CD4-positive, alpha-beta T cell treated with Interleukin-15 for 1 hour (primary cell): ENCODE measurements at places on chromosomes 6 and 20.

DNA sequence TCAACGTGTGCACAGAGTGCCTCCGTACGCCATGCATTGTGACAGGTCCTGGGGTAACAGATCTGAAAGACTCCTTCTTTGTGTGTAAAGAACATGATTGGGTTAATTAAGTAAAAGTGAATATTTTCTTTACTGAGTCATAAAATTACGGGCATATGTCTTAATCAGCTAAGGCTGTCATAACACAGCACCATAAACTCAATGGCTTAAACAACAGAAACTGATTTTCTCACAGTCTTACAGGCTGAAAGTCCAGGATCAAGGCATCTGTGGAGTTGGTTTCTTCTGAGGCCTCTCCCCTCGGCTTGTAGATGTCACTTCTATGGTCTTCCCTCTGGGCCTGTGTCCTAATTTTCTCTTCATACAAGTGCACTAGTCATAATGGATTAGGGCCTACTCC, 176.9 kb downstream of the MTFR2 start:
- DNase-seq: no peak

- DNase-seq: no peak
Measured at GRCh38 chr6:141594874-141595273, 537.9 kb upstream of the GJE1 start.

DNA sequence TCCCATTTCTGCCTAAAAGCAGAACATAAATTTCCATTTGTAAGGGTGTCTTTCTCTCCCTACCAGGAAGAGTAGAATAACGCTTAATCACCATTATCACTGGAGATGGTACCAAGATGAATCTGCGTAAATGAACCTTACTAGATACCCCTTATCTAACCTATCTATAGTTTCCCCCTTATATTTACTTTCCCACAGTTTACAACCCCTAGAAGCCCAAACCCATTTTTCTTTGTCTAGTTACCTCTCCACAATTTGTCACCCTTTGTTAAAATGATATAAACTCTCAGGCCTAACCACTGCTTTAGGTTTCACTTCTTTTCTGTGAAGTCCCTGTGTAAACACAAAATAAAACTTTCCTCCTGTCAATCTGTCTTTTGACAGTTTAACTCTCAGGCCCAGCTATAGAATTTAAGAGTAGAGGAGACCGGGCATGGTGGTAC, 45.5 kb downstream of the PCNA start:
- DNase-seq: no peak

- no peak for DNase-seq
Measured at GRCh38 chr6:80433010-80433672, 326.7 kb downstream of the BCKDHB start.

DNA sequence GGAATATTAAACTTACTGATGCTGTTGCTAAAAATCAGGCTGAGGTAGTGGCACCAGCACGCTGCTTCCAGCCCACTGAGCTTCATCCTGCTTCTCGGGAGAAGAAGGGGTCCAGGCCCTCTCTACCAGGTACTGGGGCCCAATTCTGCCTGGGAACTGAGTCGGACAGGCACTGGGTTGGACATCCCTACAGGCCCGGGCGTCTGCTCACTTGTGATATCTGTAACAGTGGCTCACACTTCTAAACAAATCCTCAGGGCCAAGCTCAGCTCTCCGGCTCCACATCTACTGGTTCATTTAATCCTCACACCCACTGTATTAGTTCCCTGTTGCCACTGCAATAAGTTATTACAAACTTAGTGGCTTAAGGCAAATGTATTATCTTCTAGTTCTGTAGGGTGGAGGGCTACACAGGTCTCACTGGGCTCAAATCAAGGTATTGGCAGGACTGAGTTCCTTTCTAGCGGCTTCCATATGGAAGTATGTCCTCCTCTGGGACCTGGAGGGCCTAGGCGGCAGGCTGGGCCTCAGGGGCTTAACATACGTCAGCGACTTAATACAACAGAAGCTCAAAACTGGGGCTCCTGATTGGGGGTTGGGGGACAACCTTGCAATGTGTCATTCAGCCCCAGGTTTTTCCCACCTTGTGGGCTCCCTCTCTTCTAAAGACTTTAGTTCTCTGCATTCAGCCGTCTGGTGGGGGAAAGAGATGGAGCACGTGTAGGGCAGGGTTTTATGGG, 1.6 kb upstream of the KCNK15 start:
- DNase-seq: no peak

DNA sequence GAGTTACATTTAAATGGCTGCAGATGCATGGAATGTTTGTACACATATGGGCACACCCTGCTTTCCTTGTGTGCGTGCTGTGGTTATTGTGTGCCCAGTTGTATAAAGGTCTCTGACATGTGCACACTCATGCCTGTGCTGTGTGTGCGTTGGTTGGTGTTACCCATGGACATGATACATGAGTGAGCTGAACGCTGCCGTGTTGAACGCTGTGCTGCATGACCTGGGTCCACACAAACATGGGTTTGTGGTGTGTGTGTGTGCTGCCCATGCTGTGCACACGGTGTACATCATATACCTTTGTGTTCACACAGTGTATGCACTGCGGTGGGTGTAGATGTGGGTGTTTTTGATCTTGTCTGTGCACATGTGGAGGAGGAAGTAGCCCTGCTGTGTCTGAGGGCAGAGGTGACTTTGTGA, 54.4 kb downstream of the TOX2 start:
- no peak for DNase-seq

DNA sequence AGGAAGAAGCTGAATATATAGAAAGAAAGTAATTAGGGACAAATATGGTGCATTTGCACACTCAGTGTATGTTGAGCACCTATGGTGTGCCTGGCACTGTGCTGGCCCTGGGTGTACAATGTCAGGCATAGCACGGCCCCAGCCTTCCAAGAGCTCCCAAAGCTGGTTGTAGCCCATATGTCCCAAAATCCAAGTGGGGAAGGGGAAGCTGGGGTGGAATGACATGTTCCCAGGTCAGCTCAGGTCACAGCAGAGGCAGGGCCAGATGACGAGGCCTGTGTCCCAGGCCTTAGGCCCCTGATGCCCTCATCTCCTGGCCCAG, 170.0 kb downstream of the VEGFA start:
- DNase-seq: no peak
